ENCODE measurements at places on chromosomes 7 and 10.

GRCh38 chr7:21326241-21326640 is 101.6 kb upstream of the SP4 start:
- no peak for DNase-seq

GRCh38 chr10:128067691-128068397 is 58.4 kb downstream of the MKI67 start:
- DNase-seq: no peak

- DNase-seq: no peak
Observed at GRCh38 chr10:34655286-34656170, 159.6 kb downstream of the PARD3 start.

DNA sequence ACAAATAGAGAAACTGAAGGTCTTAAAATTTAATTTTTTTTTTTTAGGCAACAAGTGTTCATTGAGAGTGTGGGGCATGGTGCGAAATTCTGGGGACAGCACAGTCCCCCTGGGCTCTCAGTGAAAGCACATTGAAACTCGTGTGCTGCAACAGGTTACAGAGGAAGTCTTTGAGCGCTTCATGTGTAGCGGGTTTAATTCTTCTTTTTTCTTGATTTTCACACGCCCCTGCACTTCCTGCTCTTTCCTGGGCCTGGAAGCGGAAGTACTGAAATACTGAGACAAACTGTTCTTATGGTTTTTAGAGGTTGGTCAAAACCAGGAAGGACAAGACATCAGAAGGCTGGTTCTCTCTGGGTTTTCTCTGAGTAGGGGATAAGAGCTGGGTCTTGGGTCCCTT is 203.5 kb downstream of the PTEN start:
- no peak for DNase-seq

DNA sequence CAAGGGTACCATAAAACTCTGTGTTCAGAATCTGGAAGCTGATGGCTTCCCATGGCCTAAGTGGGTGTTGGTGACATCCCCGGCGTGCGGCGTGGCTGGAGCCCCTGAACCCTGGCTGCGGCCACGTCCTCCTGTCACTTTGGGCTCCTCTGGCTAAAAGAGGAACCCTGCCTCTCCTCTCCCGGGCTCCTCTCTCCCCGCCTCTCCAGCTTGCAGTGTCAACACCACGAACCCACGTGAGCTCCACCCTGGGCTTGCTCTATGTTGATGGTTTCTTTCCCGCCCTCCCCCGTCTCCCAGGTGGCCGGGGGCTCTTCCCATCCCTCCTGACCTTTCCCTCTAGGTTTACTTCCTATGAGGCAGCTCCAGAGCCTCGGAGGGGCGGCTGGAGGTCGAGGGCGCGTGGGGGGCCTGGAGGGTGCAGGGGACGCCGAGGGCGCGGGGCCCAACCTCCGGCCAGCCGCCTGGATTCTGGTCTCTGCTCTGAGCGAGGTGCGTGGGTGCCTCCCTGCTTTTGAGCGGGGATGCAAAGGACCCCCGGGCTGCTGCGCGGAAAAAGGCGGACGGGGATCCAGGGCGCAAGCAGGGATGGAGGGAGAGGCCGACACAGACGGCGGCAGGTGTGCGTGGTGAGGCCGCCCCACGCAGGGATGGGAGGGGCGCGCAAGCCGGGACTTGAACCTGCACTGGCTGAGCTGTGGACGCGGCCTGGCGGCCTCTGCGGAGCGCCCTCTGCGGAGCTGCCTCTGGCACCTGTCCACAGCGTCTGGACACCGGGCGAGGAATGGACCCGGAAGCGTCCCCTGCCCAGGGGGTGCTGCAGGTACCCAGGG is 115.5 kb upstream of the DIP2C start:
- DNase-seq: no peak

DNA sequence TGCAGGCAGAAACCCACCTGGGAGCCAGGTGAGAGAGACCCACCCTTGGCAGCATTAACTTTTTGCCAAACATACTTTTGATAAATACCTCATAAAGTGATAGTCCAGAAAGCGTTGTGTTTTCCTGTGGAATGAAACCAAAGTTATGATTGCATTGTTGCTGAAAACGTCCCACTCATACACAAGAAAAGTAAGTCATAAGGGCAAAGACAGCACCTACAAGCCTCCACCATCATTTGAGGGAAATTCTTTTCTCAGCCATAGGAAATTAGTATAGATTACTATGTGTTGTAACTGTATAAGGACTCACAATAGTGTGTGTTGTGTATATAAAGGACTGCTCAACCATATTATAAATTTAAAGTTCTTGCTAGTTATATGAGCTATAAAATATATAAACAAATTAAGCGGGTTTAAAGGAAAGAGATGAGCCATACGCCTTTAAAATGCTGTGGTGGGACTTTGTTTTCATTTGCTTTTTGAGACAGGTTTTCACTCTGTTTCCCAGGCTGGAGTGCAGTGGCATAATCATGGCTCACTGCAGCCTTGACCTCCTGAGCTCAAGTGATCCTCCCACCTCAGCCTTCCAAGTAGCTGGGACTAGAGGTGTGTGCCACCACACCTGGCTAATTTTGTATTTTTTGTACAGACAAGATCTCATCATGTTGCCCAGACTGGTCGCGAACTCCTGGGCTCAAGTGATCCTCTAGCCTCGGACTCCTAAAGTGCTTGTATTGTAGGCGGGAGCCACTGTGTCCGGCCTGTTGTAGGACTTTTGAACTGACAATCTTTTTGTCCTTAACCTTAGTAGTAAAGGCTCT is 160.8 kb downstream of the PKD1L1 start:
- DNase-seq: no peak

- DNase-seq: no peak
Observed at GRCh38 chr10:24822590-24822989, 98.9 kb upstream of the ARHGAP21 start.

- no peak for DNase-seq
Observed at GRCh38 chr7:85102813-85103350, 84.0 kb downstream of the SEMA3D start.

- DNase-seq: no peak
Observed at GRCh38 chr10:21891439-21891838, 112.1 kb downstream of the DNAJC1 start.

DNA sequence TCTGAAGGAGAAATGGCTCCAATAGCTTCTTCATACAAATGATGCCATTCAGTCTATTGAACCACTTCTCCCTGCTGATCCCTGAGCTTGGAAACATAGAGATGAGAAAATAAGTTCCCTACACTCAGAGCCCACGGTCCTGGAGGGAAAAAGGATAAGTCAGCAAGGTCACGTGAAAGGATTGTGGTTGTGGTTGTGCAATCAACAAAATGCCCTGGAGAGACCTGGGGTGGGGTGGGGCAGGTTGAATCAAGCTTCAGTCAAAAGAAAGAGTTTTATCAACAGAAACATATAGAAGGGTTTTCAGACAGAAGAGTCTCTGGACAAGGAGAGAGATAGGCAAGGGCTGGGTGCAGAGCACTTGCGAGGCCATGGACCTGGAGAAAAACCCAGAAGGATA is 30.1 kb downstream of the C10orf90 start:
- no peak for DNase-seq

DNA sequence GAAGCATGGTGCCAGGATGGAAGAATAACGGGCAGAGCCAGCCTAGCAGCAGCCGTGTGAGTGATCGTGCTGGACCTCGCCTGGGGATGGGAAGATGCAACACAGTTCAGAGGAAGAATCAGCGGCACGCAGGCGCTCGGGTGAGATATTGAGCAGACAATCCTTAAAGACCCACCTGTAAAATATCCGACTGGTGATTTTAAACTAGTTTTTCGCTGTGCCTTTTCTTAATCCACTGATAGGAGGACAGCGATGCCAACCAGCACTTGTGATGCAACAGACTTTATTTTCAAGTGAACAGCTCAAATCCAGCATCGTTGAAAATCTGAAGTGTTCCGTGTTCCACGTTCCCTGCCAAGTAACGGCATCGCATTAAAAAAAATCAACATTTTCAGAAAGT is 214.7 kb downstream of the TEX36 start:
- DNase-seq: no peak

- DNase-seq: no peak
Observed at GRCh38 chr10:130957423-130957822, 354.1 kb downstream of the TCERG1L start.

- no peak for DNase-seq
Observed at GRCh38 chr10:82161264-82161663, 286.3 kb downstream of the NRG3 start.

DNA sequence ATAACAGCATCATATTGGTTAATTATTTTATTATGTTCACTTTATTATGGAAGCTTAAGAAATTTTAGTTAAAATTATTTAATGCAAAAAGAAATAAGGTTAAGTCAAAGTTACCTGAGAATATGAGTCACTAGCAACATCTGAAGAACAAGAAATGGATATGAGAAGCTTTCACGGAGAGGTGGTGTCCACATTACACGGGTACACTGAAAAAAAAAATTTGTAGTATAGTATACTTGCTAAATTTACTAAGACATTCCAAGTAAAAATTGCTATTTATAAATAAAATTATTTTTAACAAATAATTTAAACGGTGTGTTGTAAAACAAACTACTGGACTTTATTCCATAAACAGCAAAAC is 63.9 kb downstream of the DPY19L1 start:
- DNase-seq: no peak

- DNase-seq: no peak
Observed at GRCh38 chr7:155324012-155324917, 26.6 kb downstream of the INSIG1 start.

DNA sequence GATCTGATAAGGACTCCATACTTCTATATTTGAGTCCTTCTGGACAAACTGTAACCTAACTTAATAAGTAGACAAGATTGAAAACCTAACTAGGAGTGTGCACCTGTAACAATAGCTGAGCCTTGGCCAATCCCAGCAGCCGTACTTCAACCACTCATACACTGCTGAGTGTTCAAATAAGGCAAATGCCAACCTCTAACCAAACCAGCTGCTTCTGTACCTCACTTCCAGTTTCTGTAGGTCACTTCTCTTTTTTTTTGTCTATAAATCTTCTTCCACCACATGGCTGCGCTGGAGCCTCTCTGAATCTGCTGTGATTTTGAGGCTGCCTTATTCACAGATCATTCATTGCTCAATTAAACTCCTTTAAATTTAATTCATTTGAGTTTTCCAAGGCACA is 753.2 kb downstream of the DNAJB9 start:
- no peak for DNase-seq

DNA sequence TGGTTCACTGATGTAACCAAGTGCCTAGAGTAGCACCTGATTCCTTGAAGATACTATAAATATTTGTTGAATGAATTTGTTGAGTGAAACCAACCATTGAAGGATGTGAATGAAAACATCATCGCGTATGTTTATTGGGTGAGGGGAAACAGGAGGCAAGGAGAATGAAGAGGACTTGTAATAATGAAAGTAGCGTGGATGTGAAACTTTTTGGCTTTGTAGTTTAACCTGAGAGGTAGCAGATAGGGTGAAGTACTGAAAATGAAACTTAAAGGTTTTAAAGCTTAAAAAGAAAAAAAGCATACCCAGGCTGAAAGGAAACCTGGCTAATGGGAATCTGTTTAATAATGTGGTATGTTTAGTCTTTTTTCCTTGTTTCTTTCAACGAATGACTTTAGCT is 5.2 kb downstream of the CCNY start:
- no peak for DNase-seq

- no peak for DNase-seq
Observed at GRCh38 chr10:64385355-64385754, 864.2 kb downstream of the REEP3 start.

DNA sequence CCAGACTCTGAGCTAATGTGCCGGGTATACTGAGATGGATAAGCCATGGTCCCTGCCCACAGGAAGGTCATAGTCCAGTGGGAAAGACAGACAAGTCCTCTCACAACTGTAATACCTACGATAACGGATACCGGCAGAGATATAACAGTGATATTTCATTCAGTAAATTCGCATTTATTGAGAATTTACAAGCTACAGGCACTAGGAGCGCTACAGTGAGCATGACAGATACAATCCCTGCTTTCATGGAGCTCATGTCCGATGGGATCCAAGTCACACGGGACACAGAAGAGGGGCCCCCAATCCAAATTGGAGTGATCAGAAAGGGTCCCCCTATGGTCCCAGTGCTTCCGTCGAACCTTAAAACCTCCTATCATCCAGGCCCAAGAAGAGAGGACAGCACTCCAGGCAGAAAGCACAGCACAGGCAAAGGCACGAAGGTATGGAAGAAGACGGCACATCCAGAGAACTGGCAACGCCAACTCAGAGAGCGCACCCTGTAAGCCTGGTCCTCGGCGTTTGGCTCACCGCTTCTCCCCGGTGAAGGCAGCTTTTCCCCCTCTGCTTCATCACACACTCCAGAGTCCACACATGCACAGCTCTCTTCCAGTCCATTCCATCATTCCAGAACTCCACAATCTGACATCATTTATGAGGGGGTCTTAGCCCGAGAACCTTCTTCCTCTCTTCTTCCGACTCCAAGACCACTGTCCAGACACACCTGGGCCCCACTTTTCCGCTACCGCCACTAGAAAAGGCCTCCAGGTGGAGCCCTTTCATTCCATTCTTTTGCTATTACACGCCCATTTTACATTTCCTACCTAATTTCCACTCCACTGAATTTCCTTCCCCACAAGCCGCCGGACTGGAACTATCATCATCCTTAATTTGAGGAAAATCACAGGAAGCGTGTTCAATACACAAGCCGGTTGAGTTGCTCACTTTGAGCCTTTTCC is 47.8 kb upstream of the NKX2-3 start:
- DNase-seq: no peak

DNA sequence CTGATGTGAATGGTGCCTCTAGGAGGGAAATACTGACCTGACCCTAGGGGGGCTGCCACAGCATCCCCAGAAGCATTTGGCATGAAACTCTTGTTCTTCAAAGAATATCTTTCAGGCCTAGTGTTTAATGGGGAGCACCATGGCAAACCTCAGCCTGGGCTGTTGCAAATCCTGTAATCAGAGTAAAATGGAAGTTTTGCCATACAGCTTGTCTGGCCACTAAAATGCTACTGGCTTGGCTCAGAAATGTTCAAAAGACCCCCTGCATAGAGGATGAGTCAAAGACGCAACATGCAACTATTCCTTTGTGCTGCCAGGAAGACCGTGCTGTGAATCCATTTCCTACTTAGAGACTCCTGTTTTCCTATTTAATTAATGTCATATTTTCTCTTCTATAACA is 26.7 kb downstream of the HECW1 start:
- DNase-seq: no peak

GRCh38 chr7:128791972-128792327 is 182 bp downstream of the CCDC136 start:
- DNase-seq: no peak

- no peak for DNase-seq
Observed at GRCh38 chr7:108328174-108328651, 128.0 kb downstream of the NRCAM start.

- DNase-seq: no peak
Observed at GRCh38 chr10:8365935-8366911, 311.7 kb downstream of the GATA3 start.

Measured in effector CD8-positive, alpha-beta T cell (primary cell).